BE2C (cell line): ENCODE measurements at places on chromosomes 5 and 9.

DNA sequence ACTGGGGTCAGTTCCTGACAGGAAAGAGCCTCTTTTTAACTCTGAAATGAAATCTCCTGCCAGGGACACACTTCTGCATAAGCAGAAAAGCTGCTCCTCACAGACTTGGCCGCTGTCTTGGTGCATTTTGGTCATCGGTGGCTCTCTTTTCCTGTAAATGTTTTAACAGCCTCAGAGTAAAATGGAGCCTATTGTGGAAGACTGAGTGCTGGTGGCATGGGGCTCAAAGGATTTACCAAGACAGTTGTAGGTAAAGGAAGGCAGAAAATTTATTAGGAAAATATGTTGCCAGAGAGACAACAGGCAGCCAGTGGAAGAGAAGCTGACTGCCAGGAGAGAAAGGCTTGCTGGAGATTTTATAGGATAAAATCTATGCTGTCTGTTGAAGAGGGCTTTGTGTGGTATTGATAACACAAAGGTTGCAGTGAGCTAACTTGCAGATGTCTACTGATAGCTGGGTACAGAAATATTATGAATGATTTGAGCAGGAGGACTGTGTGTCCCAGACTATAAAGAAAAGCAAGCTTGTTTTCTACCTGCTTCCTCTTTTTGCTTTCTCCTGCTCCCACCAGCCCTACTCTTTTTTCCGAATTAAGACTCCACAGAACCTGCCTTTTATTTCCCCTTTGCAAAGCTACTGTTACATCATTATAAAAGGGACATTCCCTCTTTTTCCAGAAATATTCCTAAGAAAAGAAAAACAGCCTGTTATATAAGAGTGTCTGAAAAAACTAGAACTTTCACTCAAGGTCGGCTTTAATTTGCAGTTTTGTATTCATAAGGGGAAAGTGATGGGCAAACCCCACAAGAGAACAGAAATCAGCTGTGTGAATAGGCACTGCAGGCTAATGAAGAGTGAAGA is 27.9 kb upstream of the IFNA14 start:
- DNase-seq, result no peak

- DNase-seq, result no peak
Observed at GRCh38 chr9:81682797-81683196, 6.5 kb downstream of the TLE1 start.

DNA sequence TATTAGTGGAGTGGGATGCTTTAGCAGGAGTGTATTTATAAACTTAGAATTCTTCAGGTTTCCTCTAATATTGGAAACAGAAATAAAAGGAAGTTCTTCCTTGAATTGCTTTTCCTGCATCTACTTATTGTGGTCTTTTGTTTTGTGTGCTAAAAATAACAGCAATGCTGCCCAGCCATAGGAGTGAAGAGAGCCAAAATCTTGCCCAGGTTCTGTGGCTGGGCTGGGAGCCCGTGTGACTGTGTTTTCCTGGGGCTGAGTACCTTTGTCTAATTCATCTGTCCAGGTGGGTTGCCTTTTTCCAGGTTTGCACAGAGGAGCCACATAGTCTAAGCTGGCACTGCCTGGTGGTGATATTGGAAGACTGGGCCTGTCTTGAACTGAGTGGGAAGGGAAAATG is 179.7 kb upstream of the ADAMTSL1 start:
- DNase-seq, result no peak

DNA sequence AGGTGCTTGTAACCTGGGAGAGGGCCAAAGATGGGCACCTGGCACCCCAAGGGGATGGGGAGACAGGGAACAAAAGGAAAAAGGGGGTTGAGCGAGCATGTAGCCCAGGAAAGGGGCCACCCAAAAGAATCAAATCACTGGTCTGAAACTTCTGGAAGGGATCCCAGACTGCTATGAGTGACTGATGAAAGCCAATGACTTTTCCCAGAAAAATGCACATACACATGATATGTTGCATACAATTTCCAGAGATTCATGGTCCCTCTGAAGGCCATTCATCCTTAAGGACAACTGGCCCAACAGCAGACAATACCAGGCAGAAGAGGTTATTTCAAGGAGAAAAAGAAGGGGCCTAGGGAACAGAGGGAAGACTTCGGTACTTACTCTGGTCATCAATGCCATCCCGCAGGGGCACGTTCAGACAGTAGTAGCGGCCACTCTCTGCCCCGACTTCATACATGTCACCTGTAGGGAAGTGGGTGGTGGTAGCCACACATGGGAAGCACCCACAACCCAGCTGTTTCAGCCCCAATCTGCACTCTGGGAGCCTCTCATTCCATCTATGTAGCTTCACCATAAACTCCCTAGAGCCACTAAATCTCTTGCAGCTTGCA is 8.4 kb downstream of the HDAC3 start:
- no peak for DNase-seq

DNA sequence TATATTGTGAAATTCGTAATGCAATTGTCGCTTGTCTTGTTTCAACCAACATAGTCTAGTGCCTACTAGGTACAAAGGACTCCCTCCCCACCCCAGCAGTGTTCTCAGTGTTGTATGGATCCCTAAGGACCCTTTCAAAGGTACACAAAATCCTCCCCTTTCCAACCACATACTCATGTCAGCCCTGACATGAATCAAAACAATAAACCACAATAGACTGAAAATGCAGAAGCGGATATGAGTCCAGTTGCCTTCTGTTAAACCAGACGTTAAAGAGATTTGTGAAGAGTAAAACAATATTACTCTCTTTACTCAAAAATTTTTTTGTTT is 82.4 kb upstream of the IFNK start:
- no peak for DNase-seq

- DNase-seq, result no peak
Observed at GRCh38 chr5:115309751-115310370, 13.4 kb upstream of the CCDC112 start.

- peak; percentile 51 for DNase-seq
Observed at GRCh38 chr5:50667023-50667652, 701 bp downstream of the PARP8 start.

DNA sequence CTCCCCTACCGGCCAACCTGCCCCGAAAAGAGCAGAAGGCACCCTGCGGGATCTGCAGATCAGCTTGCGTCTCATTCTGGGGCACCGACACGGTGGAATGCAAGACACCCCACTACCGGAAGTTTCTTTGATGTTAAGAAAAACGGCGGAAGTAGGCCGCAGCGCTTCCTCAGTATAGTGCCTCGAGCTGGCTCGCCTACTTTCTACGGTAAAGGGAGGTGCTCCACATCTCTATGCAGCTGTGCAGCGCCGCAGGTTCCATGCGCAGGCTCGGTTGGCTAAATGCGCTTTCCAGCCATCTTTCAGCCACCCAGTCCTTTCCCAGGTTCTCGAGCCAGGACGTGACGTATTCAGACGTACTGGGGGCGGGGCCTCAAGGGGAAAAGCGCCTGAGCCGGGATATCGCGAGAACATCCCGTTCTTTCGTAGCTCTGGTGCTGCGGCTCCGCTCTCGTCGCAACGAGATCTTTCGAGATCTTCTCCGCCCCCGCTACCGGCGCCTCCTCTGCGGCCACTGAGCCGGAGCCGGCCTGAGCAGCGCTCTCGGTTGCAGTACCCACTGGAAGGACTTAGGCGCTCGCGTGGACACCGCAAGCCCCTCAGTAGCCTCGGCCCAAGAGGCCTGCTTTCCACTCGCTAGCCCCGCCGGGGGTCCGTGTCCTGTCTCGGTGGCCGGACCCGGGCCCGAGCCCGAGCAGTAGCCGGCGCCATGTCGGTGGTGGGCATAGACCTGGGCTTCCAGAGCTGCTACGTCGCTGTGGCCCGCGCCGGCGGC is at the start of gene HSPA4:
Gene HSPA4 (plus strand): TSS at position 472 of the 775 bp plus-strand sequence. CDS start 238 bp downstream, at position 710.
- peak; percentile 98 for DNase-seq
